ENCODE measurements at places on chromosomes 12 and 14. TPM values are rescaled to one million over a fixed set of nuclear protein-coding genes. Genes with fewer than 3 reads are reported as not detected.

EPYC gene
- not detected for total RNA-seq

RBP5 gene
- total RNA-seq: 2.4 TPM

- no peak for DNase-seq
Observed at GRCh38 chr14:68244262-68244980, 424.8 kb downstream of the RAD51B start.

TAS2R30 gene
- 2.0 TPM for total RNA-seq

DNA sequence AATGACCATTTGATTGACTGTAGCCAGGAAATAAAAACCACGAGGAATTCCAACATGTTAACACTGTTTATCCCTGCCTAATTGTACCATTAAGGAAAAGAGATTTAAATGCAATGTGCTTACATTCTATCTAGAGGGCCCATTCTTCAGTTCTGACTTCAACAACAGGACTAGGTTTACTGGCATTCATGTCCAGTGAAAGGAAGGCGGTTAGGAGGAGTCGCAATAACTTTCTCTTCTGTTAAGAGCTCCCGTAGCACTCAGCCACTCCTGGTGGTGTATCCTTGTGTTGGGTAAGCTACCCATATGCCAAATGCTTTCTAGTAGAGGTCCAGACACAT, 154.7 kb downstream of the STXBP6 start:
- no peak for DNase-seq

GRCh38 chr12:45547132-45547531, 182.4 kb upstream of the ARID2 start:
- DNase-seq: no peak

GRCh38 chr12:22743700-22744099, 118.7 kb downstream of the ETNK1 start:
- no peak for DNase-seq

KHNYN gene
- 82.6 TPM for total RNA-seq

DNA sequence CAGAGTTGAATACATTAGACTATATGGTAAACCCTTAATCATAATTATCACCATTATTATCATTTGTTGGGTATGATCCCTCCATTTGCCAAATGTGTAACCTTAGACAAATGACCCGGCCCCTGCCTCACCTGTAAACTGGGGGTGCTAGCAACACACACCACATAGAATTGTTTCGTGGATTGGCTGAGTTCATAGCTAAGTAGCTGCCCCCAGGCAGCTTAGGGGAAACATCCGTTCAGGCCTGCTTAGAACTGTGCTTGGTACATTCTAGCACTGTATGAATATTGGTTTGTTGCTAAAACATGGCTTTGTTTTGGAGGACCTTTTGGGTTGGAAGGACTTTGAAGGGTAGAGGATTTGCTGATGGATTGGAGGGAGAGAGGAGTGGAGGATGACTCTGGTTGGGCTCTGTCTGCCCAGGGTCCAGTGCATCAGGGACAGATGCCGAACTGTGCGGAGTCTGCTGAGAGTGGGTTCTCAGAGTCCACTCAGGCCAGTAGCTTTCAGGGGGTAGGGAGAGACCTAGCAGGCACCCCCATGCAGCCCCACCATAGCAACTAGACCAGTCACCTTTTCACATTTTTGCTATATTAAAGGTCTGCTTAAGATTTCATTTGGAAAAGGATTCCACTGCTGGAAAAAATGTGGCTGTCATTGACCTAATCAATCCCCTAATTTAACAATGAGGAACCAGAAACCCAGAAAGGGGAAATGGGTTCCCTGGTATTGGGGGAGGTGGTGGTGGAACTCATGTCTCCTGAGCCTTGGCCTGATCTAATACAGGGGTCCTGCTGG, 2.2 kb downstream of the RIN3 start:
- no peak for DNase-seq

DNA sequence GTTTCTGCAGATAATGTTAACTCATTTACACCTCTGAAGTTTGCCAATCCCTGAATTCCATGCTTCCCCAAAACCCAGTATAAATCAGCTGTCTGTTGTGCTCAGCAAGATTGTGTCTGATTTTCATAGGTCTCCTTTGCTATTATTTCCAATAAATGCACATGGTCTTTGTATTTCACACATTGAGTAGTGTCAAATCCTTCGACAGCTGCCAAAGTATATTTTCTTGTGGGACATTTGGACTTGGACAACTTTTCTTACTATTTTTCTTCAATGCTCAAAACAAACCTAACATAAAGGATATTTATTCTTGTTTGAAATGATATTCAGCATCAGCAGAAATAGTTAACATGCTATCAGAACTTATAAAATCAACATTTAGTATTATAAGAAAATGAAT, 406.1 kb upstream of the OR4E1 start:
- no peak for DNase-seq

SLC39A5 gene
- 158 TPM for total RNA-seq

DNA sequence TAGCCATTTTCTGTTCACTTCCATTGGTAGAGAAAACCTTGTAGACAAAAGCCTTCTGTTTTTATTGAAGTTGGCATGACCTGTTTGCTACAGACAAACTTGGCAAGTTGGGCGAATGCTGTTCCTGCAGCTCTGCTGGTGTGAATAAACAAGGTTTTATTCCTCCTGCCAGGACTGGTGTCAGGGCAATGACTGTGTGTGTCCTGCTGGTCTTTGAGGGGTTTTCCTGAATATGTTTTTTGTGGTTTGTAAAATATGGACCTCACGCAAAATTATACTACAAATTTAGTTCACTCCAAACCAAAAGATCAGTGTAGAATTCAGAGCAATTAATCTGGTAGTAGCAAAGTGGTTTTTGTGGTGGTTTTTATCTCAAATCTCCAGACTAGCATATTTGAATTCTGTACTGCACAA, 140.8 kb downstream of the ERC1 start:
- no peak for DNase-seq

GRCh38 chr12:107522692-107523477, 162.7 kb upstream of the PWP1 start:
- no peak for DNase-seq

- DNase-seq: no peak
Observed at GRCh38 chr14:26128931-26129671, 468.7 kb downstream of the NOVA1 start.

- no peak for DNase-seq
Observed at GRCh38 chr12:93808169-93808899, 131.2 kb downstream of the CRADD start.

HAL gene
- 0.91 TPM for total RNA-seq
